ENCODE measurements at places on chromosomes 12 and 14.

DNA sequence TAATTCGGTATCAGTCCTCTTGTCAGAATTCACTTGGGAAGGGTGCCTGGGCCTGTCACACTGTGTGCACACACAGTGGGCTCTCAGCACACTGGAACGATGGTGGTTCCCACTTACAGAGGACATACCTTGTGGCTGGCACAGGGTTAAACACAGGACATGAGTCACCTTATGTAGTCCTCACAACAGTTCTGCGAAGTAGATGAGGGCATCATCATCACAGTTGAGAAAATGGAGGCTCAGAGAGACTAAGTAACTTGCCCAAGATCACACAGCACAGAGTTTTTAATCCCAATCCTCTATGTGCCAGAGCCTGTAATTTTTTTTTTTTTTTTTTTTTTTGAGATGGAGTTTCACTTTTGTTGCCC, 90.7 kb downstream of the NINJ2 start:
- no peak for DNase-seq

DNA sequence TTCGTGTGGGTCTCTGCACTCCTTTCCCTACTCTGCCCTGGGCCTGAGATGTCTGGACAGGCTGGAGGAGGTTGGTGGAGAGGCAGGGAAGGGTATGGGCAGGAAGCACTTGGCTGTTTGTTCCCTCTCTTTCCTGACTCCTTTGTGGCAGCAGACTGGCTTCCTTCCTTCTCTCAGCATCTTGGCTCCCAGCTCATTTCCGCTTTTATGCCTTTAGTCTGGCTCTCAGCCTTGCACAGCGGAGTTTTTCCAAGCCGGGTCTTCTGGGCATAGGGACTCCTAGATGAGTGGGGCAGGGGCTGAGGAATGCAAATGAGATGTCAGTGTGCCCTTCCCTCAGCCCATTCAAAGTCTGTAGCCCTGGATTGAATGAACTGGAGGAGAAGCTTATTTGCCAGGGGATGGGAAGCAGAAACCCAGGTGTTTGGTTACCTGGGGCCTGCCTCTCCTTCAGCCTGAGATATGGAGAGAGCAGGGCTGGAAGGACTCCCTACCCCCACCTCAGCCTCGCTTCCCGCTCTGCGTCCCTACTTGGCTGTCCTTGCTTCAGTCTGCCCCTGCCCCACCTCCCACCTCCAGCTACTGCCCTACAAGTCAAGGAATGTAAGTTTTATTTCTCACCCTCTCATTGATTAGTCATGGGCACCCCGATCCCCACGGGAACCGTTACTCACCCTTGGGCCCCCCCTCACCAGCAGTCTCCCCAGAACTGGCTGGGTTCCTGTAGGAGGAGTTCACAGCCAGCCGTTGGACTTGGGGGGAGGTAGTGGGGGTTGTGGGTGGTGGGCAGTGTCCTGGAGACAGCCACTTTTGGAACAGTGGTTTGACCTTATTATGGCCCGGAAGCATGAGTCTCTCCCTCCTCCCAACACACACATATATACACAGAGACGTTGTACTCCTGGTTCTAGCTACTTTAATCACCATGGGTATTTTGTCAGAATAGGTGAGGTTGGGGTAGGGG, 9.3 kb upstream of the ITGA5 start:
- DNase-seq, result no peak

DNA sequence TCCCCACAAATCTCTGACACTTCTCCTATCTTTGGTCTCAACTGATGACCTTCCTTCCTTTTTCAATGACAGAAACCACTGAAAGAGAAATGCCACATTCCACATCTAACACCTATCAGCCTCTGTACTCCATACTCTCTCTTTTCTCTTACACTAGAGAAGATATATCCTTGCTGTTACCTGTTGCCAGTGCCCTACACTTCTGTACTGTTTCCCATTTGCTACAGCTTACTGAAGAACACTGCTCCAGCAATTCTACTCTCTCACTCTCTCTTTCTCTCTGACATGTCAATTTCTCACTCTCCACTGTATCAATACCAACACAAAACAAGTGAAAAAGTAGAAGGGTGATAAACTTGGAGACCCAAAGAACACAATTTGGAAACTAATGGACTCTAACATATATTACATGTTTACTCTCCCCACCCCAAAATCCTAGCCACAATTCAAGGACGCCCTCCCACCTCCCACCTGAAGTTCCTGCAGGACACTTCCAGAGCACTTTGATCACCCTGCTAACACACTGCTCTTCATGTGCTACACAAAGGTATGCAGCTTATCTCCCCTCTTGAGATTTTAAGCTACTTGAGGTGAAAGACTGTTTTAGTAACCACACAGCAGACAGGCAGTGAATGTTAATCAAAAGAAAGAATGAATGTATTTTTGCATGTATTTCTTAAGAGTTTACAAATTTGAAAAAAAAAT, 95.0 kb downstream of the MED13L start:
- DNase-seq, result no peak

DNA sequence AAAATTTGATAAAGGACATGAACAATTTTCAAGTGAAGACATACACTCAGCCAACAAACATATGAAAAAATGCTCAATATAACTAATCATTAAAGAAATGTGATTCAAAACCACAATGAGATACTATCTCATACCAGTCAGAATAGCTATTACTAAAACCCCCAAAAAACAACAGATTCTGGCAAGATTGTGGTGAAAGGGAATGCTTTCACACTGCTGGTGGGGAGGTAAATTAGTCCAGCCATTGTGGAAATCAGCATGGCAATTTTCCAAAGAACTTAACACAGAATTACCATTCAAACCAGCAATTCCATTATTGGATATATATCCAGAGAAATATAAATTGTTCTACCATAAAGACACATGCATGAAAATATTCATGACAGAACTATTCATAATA, 18.7 kb upstream of the TAS2R14 start:
- no peak for DNase-seq

DNA sequence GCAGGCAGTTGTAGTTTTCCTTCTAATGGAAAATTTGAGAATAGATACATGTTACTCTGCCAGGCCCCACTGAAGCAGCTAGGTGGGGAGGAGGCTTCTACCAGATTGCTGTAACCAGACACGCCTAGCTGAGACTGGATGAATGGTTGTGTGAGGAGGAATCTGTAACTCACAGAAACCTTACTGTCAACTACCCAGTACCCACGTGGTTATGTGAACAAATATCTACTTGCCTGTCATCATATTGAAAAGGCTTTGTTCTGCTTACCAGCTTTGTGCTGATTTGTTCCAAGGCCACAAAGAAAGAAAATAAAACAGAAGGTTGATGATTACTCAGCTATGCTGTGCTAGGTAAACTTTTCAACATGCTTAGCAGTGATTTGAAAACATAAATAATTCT, 167.2 kb downstream of the CAPZA3 start:
- DNase-seq, result no peak

DNA sequence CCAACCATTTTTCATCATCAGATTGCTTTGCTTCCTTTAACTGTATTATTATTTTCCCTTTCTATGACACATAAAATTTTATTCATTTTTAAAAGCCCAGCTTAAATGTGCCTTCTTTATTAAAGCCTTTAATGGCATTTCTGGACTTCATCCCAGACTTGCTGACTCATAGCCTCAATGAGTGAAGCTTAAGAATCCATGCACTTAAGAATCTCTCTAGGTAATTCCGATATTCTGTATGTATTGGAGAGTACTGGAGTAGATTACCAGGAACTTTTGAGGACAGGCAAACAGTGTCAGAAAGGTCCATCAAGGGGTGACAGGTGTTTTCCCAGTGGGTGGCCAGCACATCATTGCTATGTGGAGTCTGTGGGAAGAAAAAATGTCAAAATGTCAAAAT, 107.9 kb downstream of the PTPRQ start:
- DNase-seq, result no peak

DNA sequence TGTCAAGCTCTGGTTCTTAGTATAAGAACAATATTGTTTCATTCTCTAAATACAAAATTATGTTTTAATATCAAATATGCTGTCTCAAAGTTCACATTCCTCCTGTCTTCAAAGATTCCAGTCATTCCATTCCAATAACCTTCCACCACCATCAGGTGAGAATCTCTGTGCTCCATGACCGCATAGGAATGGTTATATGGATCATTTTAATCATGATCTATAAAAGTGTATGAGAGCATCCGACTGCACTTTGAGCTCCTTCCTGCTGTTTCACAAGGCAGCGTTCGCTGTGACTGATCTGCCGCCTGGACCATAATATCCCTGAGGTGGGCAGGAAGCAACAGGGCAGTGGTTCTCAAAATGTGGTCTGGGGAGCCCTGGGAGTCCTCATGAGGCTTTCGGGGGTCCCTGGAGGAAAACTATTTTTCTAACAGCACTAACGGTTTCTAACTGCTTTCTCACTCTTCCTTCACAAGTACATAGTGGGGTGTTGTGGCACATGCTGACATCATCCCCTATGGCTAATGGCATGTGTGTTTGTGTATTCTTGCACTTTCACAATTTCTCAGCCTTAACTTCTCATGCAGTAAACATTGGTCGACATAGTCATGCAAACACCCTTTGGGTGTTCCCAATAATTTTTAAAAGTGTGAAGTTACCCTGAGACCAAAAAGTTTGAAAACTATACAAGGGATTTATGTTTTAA, 137.4 kb downstream of the ANO2 start:
- no peak for DNase-seq

DNA sequence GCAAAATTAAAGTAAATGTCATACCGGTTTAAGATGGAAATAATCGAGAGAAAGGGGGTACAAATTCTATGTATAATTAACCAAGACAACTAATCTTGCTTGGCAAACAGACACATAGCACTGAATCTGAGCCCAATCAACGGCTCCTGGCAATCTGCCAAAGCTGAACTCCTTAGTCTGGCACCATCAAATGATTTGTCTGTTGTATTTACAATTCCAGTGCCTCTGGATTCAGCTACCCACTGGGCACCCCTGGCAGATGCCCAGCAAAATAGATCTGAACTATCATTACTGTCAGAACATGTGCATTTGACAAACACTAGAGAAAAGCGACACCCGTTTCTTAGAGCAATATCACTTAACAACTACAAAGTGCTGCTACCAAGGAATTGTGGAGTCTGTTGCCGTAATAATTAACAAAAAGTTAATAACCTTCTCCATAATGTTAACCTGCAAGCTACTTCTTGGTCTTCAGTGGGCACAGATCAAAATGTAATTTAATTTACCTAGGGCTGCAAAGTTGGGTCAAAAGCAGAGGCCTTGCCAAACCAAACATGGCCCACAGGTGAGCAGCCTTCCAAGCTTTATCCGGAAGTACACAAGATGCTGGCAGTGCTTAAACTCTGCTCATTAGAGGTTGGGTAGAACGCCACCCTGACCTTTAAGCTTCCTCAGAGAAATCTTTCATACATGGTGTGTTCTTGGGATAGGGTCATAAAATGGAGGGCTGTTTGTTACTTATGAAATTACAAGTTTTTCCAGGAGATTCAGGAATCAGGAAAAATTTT, 7.6 kb downstream of the EGLN3 start:
- no peak for DNase-seq

- no peak for DNase-seq
Observed at GRCh38 chr14:23069413-23069806, 12.1 kb upstream of the CDH24 start.

- no peak for DNase-seq
Observed at GRCh38 chr14:74619672-74620131, 7.7 kb upstream of the LTBP2 start.

DNA sequence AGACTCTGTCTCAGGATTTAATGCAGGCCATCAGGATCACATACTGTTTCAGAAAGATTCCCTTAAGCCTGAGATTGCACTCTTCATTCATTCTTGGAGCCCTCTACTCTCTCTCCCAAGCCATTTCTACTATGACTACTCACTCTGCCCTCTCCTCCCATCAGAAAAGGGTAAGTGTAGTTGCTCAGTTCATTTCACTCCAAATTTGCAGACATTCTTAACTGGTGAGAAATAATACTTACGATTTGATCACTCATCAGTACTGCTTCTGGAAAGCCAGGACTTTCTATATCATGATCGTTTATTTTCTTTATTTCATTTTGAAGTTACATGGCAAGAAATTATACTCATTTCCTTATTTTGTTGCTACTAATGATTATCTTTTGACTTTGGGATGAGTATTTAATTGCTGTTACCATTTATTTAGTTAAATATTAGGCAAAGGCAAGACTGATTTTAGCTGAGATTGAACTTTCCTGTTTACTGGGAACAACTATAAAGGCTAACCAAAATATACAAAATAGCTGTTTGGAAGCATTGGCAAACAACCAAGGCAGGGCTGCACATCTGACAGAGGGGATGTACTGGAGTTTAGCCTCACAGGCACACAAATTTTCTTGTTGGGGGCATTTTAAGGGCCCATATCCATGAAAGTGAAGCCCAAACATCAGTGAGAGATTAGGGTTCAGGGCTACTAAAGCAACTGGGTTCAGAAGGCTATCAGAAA, 4.1 kb upstream of the RERG start:
- no peak for DNase-seq

- no peak for DNase-seq
Observed at GRCh38 chr12:104294927-104295668, 8.4 kb upstream of the EID3 start.

GRCh38 chr12:99147130-99147529, 500.4 kb upstream of the GARIN6 start:
- no peak for DNase-seq

DNA sequence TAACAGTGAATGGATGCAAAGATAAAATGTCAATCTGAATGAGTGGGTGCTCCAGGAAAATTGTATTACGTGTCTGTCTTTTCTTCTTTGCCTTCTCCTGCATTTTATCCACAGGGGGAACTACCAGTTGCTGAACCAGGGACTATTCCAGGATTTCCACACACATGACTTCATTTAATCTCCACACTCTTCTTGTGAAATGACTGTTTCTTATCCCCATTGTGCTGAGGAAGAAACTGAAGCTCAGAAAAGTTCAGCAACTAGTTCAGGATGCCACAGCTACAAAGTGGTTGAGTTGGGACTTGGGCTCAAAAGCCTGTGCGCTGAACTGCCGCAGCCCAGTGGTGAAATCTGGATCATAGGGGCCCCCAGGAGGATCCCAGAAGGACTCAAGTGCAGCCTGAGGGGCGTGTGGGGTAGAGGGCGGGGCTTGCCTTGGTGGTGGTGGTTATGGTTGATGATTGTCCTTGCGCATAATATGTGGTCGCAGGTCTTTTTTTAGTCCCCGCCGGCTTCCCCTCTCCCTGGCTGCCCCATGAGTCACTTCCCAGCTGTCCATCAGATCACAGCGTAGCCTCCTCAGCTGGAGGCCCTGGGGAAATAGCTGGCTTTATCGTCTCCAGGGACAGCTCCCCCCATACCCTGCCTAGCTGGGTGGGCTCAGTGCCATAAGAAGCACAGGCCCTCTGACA, 235.2 kb upstream of the CRY1 start:
- no peak for DNase-seq

GRCh38 chr12:26119391-26119989, 5.3 kb downstream of the BHLHE41 start:
- DNase-seq, result no peak

DNA sequence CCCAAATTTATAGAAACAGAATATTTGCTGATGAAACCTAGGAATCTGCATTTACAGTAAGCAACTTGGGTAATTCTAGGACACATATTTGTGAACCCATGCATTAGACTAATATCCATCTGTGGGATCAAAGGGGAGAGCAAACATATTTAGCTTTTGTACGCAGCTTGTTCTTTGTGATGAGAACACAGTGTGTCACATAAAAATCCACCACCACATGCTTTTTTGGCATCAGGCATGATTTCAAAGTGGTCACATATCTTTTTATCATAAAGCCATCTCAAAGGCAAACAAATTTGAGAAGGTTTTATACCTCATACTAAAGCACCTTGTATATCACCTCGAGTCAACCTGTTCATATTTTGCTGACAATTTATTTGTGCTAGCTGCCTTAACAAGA, 15.7 kb downstream of the DNAL1 start:
- no peak for DNase-seq

All from activated naive CD4-positive, alpha-beta T cell treated with Interleukin-2 at 50 U/mL for 16 hours (primary cell).